Activated T-cell treated with anti-CD3 and anti-CD28 coated beads for 4 hours (primary cell): ENCODE measurements at places on chromosomes 2 and 18.

GRCh38 chr18:76416911-76417310 lies 78.1 kb downstream of the ZNF516 start:
- no peak for DNase-seq

GRCh38 chr2:121873864-121874263 lies 118.4 kb downstream of the TSN start:
- no peak for DNase-seq

- no peak for DNase-seq
These were observed 14.0 kb upstream of the YES1 start for GRCh38 chr18:825891-826585.

DNA sequence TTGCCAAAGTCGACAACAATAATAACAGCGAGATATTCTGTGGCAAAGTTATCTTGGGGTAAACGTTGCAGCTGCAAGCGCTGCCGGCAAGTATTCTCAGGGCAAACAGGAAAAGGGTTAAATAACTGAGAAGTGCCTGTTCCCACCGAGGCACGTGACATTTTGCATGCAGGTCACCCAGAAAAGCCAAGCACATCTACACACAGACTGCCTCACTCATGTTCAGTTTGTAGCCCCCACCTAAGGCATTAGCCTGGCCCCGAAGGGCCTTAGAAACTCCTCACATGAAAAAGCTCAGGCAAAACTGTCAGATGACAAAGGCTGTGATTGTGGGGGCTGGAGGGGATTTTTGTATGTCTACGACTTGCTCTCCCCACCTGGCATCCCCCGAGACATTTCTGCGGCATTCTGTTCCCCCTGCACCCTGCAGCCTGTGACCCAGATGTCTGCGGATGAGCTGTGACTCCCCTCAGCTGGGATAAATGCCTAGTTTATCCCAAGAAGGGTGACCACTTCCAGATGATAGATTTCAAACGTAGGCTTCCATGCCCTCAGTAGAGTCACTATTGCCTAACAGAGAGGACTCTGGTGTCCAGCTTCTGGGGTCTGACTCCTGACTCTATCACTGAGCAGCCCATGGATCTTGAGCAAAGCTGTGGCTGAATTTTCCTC lies 215.2 kb upstream of the SIX2 start:
- no peak for DNase-seq

- DNase-seq, result no peak
These were observed 455.4 kb downstream of the CMPK2 start for GRCh38 chr2:6410313-6410712.

DNA sequence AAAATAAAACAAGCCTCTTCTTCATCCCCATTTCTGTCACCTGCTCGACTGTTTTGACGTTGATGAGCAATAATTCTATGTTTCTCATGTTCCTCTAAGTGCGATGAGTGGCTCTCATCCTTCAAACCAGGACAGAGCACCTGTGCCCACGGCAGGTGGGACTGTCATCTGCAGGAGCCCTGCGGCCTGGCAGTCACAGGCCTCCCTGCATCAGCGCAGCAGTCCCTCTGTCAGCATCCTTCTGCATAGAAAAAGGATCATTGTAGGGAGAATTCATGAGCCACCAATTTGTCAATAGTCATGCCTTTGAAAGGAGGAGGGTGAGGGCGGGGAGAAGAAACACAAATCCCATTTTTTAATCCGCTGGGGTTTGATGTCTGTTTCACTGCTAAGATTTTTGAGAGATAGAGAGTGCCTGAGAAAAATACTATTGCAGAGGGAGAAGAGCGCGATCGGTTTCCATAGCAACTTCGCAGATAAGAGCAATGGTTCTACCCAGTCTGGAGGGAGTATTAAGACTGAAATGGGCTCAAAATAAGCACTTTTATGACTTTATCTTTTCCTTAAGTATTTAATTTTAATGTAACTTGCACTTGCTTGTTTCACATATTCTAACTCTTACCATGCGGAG lies 234.3 kb upstream of the NCKAP5 start:
- DNase-seq, result no peak

- DNase-seq, result no peak
These were observed 73.5 kb downstream of the MTCL1 start for GRCh38 chr18:8778824-8779223.

GRCh38 chr18:21762181-21762772 lies 21.7 kb downstream of the MIB1 start:
- no peak for DNase-seq

DNA sequence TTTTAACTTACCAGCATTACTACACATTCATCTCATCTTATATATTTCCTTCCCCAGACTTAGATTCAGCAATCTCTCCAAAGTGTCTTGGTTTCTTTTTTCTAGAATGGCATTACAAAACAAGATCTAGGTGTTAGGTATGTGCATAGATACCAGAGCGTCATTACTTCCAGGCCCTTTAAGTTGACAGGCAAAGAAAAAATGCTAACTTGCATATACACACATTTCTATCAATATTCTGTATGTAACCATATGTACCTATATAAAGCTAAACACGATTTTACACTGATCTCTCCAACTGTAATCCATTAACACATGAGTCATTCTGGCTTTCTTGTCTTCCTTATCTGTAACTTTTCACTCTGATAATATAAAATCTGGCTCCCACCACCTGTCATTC lies 503.8 kb upstream of the NRXN1 start:
- no peak for DNase-seq

DNA sequence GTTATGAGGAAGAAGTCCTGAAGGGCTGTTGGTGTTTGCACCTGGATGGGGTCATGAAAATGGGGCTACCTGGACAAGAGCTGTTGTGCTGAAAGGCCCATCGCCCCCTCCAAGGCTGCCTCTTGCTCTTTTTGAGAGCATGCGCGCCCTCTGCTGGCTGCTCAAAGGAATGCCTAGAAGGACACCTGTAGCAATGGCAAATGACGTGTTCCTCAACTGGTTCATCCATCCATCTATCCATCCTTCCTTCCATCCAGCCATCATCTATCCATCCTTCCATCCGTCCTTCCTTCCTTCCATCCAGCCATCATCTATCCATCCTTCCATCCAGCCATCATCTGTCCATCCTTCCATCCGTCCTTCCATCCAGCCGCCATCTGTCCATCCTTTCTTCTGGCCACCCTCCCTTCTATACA lies 17.2 kb upstream of the RPL31 start:
- peak; percentile 61 for DNase-seq

GRCh38 chr18:40066368-40066767 lies 1888.7 kb upstream of the PIK3C3 start:
- no peak for DNase-seq

DNA sequence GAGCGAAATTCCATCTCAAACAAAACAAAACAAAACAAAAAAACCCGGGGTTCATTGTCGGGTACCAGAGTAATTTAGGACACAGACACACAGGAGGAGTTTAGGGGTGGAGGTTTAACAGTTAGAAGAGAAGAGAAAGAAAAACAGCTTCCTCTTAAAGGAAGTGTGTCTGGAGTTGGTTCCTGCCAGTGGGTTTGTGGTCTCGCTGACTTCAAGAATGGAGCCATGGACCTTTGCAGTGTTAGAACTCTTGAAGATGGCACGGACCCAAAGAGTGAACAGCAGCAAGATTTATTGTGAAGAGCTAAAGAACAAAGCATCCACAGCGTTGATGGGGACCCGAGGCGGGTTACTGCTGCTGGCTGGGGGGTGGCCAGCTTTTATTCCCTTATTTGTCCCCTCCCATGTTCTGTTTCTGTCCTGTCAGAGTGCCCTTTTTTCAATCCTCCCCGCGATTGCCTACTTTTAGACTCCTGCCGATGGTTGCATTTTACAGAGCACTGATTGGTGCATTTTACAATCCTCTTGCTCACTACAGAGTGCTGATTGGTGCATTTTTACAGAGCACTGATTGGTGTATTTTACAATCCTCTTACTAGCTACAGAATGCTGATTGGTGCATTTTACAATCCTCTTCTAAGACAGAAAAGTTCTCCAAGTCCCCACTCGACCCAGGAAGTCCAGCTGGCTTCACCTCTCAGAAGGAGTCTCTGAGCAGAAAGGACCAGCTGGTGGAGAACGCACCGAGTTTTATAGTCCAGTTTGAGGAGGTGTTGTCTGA lies 28.7 kb upstream of the ATP8B1 start:
- DNase-seq, result no peak

DNA sequence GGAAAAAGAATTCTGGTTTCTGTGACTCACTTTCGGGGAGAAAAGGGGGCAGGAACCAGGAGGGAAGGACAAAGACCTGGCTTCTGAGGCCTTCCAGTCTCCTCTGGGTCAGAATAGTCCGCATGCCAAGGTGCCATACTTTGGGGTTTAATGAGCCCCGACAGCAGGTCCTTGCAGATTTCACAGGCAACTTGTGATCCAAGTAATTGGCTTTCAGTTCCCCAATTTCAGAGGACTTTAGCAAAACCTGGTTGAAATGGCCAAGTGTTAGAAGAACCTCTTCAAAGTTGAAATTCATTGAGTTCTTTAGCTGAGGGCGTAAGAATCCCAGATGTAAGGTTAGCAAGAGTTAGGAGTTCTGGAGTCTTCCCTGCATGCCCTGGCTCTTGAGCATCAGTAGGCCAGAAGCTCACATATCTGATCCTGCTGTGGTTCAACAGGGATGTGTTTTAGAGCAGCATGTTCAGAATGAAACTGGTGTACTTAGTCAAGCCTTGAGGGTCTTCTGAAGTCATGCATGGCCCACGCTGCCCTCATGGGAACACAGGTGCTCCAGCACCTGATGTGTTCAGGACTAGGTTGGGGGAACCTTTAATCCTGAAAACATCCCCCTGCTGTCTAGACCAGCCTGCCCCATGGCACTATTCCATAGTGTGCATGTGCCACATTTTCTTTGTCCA lies 143.0 kb downstream of the NUP35 start:
- DNase-seq, result no peak

DNA sequence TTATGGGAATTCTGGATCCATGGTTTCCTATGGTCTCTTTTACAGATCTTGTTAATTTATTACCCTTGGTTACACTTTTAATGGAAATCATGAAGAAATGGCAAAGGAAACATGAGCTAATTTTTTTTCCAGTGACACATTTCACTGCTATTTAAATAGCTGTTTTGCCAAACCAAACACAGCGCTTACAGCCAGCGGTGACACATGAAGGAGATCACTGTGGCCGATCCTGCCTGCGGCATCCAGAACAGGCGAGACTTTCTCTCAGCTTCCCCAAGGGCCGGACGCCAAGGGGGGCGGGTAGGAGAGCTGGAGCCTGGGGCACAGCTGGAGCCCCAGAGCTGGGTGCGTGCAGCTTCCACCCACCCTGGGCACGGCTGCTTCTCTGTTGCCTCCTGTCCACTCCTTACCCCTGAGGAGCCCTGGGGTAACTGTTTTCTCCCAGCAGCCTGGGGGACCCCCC lies 81.4 kb upstream of the PKDCC start:
- DNase-seq, result no peak

- no peak for DNase-seq
These were observed 76.9 kb downstream of the LDAH start for GRCh38 chr2:20745924-20746555.

- DNase-seq, result no peak
These were observed 352 bp upstream of the HOXD12 start for GRCh38 chr2:176099159-176099727.

- DNase-seq, result no peak
These were observed 98.1 kb upstream of the BCL2L11 start for GRCh38 chr2:111022633-111023032.

- no peak for DNase-seq
These were observed 250.9 kb downstream of the OTX1 start for GRCh38 chr2:63301481-63301880.

DNA sequence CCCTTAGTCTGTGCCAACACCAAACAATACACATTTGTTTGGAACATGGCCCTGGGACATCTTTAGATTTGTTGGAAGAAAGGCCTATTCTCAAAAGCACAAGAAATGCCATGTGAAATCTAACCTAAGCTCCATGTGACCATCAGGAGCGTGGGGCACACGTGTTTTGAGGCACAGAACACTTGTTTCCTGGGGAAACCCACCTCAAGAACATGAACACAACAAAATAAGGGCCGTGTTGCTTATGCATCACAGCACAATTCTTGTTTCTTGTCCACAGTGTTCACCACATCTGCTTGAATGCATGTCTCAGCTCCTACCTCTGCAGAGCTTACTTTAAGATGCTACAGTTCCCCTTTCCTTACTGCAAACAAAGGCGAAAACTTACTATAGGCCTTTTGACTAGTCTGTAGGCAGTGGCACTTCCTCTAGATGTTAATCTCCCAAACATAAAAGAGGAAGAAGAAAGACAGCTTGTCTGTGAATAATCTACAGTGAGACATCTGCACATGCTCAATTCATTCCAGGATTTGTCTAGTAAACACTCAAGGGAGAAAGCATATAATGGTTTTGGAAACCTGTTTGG lies 165.0 kb downstream of the ANKRD44 start:
- no peak for DNase-seq

DNA sequence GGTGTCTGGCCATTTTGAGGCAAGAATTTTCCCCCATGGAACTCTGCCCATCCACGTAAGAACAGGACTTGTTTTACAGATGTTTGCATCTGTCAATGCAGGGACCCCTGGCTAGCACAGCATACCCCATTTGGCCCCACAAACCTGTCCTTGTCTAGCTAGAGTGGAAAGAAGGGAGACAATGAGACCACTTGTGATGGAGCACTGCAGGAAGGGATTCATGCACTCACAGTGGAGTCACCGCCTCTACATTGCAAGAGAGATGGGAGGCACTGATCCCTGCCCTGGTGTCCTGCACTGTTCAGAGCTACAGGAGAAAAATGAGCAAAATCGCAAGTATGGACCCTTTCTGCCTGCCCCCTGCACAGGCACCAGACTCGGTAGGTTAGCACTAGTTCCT lies 32.5 kb downstream of the NPAS2 start:
- no peak for DNase-seq

- DNase-seq, result no peak
These were observed 2.2 kb downstream of the MPP4 start for GRCh38 chr2:201696151-201696659.

DNA sequence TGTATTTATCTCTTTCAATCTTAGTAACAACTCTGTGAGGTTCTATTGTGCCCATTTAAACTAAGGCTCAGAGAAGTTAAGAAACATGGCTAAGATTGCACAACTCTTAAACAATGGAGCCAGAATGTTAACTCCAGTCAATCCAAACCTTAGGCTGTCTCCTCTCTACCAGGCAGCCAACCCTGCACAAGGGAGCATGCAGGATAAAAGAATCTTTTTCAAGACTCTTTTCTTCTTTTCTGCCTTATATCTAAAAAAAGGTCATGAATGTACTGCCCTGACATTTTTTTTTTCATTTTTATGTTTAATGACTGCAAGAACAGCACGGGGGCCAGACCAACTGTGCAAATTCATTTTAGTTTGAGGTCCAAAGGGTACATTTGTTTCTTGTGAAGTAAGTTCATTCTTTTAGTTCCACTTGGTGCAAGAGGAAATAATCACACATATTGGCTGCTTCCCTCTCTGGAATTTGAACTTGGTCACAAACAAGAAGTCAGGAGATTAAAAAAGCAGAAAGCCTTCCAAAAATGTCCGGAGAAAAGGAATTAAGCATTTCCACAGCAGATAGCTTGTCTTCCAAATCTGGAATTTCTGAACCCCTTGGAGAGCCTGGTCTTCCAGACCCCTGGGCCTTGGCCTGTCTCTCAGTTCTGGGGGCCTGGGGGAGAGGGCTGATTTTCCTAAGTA lies 96.0 kb upstream of the RIOK3 start:
- no peak for DNase-seq
